Activated CD4-positive, alpha-beta T cell treated with anti-CD3 and anti-CD28 coated beads, Interleukin-2, amount 50 U/mL, for 4 hours (primary cell): ENCODE measurements at places on chromosomes 3 and 15.

GRCh38 chr3:20104167-20104661 lies 64.0 kb downstream of the KAT2B start:
- peak; percentile 64 for DNase-seq

- DNase-seq: no peak
Measured at GRCh38 chr15:78361771-78362506, 21.8 kb downstream of the CRABP1 start.

DNA sequence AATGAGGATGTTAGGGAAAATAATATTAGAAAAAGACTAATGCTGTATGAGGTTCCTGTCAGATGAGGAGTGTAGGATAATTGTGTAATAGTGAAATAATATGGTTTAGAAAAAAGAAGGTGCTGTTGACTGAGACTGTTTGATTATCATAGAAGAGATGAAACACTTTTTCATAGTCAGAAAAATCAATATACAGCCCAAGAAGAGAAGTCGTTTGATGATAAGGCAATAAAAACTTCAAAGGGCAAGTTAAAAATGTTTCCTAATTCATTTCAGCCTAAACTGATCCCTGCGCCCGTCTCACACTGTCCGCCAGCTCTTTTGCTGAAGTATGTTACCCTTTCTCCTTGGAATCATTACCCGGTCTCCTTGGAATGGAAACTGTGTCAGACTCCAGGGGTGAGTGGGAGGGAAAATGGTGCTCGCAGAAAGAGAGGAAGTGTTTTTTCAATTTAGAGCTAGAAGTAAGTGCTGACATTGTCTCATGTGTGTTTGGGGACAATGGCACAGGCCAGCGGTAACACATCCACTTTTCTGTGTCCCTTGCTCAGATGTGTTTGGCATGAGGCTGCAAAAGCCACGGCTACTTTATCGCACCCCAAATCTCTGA lies 23.6 kb downstream of the DUT start:
- DNase-seq: no peak

DNA sequence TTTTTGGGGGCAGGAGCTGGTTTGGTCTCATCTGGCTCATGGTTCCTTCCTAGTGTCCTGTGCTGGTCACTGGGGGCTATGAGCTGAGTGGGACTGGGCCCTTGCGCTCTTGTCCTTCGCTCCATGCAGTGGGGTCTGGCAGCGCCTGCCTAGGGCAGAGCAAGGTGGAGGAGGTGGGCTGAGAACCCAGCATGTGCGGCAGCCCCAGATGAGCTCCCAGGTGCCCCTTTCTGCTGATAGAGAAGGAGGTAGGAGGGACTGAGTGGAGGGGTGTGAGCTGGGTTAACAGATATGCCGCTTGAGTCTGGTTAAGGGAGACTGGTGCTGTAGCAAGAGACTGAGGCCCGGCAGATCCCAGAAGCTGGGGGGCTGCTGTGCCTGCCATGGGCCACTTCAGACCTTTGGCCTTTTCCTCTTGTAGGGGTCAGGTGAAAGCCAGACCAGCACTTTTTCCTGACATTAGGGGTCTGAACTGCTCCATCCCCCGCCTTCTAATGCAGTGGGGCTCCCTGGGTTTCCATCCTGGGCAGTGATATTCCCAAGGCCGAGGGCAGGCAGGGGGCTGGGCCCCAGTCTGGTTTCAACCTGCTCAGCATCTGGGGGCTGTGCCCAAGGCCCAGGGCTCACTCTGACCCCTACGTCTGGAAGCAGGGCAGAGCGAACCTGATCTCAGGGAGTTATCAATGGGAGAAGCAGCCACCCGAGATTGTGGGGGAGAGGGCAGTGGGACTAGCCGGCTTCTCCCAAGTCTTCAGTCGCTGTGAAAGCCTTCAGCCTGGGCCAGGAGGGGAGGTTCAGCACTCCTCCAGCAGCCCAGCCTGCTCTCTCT lies 62.9 kb upstream of the PRR23C start:
- no peak for DNase-seq

GRCh38 chr3:45057557-45057956 lies 31.5 kb downstream of the CLEC3B start:
- no peak for DNase-seq

DNA sequence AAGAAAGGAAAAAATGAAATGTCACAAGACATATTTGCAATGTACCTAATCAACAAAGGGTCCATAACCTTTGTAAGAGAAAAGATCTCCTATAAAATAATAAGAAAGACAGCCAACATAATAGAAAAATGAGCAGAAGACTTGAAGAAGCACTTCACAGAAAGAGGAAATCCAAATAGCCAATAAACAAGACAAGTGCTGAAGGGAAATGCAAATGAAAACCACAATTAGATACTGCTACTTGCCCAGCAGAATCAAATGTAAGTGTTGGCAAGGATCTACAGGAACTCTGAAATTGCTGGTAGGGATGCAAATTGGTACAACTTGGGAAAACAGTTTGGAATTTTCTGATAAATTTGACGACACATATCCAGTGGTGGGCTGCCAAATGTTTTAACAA lies 15.1 kb upstream of the TOPAZ1 start:
- no peak for DNase-seq

GRCh38 chr3:62019906-62020305 lies 353.4 kb downstream of the FEZF2 start:
- no peak for DNase-seq

- DNase-seq: no peak
Measured at GRCh38 chr15:60077581-60078359, 73.7 kb downstream of the FOXB1 start.

GRCh38 chr3:182717216-182717615 lies 76.1 kb upstream of the ATP11B start:
- no peak for DNase-seq

DNA sequence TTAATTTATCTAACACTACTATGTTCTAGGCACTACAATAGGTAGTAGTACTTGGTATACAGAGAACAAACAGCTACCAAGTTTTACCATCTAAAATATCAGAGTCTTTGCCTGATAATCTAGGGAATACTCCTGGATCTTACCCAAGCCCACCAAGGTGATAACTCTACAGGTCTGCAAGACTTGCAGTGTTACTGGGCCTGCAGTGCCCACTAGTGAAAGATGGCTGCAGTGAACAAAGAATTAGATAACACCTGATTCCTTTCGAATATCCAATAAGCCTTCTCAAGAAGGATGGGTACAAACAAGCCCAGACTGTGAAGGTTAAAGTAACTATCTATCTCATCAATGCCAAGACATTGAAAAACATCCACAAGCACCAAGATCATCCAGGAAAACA lies 317.0 kb upstream of the DCBLD2 start:
- no peak for DNase-seq

GRCh38 chr3:143613226-143613625 lies 235.0 kb downstream of the SLC9A9 start:
- no peak for DNase-seq

DNA sequence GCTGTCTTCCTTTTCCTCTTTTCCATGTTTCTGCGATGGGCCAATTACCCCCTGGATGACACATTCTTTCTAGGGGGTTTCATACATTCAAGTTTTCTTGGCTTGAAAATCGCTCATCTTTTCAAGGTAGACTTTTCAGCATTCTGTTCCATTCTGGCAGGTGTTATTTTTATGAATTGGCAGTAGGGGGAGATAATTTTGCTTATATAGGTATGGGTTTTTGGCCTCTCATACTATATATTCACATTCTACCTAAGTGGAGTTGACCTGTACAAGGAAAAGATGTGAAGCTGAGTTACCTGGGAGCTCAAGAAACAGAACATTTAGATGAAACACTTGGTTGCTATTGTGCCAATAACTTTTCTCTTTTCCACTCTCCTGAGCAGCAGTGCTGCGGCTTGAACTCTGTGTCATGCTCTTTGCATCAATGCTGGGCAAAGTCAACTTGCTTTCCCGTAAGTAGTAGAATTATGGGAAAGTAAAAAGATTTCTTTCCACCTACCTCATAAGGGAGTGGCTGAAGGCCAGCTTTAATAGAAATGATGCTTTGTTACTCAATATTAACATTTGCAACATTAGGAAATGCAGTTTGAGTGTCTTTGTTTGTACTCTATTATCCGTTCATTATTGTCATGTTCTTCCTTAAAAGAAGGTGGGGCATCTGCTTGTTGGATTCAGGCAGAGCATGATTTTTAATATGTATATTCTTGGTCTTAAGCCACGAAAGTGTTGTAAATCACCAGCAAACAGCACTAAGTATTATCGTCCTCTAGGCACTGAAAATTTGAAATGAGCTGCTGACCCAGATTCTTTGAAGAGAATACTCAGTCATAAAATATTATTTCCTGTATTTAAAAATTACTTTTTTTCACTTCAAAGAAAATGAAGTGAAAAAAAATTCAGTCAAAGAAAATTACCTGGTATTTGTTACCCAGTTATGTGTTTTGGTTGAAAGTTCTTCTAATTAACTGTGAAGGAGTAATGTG lies 27.7 kb upstream of the MFSD1 start:
- no peak for DNase-seq

GRCh38 chr3:19030522-19030839 lies 117.8 kb upstream of the KCNH8 start:
- DNase-seq: no peak

GRCh38 chr3:13132281-13132680 lies 59.1 kb upstream of the IQSEC1 start:
- no peak for DNase-seq

DNA sequence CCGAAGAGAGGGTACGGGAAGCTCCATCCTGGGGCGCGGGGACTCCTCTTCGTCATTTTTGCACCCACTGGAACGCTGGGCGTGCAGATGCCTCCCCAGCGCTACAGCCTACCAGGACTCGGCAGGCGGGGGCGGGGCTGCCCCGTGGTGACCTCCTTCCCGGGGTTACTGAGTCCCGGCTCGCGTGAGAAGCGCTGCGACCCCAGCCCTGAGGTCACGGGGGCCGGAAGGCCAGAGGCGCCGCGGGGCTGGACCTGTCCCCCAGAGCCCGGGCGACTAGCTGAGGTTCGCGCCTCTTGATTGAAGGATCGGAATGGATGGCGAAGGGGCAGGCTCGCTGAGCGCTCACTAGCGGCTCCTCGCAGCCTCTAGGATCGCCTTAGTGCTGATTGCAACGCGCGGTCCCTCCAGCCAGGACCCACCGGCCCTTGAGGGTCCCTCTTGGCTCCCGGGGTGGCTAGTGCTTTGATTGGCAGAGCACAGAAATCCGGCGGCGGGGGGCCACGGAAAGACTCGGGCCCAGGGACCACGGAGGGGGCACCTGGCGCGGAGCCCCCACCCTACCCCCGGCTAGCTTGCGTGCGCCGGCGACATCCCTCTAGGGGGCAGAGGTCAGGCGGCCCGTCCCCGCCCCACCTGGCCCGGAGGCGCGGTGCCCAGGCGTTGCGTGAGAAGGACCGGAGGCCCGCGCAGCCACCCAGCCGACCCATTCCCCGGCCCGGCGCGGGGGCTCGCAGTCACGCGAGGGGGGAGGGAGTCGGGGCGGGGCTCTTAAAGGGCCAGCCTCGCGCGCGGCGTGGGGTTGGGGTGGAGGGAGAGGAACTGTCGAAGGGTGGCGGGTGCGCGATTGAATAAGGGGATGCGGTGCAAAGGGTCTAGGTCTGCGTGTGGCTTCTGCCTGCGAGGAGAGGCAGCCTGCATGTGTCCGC lies 781 bp upstream of the CYP1A1 start:
- peak; percentile 32 for DNase-seq

GRCh38 chr15:101203029-101203573 lies 48.7 kb downstream of the CHSY1 start:
- no peak for DNase-seq

GRCh38 chr3:194220901-194221326 lies 85.0 kb downstream of the HES1 start:
- no peak for DNase-seq

DNA sequence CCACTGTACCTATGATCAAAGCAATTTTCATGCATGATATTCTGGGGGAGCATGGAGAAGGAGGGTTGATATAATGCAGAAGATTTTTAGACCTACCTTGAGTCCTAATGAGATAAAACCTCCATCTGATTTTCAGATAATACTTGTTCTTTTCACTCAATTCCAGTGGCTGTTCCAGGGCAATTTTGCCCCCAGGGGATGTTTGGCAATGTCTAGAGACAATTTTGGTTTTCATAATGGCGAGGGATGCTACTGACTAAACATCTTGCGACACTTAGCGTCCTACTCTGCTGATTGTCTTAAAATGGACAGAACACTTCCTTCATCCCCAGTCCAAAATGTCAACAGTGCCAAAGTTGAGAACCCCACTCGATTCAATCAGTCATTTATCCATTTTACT lies 26.6 kb downstream of the AGBL1 start:
- DNase-seq: no peak

DNA sequence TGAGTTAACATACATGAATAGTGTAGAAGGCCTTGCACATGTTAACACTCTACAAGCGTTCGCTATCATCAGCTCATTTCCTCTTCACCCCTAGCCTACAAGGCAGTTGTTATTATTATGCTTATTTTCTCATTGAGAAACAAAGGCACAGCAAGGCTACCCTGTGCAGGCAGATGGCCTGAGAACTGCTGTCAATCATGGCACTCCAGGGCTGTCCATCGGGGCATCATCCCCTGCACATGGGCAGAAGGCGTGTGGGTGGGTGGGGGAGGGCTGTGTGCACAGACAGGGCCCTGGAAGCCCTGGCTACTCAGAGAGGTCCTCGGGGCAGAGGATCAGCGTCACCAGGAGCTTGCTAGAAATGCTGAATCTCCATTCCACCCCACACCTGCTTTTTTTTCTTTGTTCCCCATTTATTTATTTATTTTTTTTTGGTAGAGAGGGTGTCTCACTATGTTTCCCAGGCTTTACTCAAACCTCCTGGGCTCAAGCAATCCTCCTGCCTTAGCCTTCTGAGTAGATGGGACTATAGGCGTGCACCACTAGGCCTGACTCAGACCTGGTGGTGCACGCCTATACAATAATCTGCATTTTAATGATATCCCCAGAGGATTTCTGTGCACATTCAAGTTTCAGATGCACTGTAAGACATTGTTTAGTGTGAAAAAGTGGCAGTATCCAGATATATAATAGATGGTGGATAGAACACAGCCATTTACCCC lies 9.6 kb upstream of the ZXDC start:
- no peak for DNase-seq

DNA sequence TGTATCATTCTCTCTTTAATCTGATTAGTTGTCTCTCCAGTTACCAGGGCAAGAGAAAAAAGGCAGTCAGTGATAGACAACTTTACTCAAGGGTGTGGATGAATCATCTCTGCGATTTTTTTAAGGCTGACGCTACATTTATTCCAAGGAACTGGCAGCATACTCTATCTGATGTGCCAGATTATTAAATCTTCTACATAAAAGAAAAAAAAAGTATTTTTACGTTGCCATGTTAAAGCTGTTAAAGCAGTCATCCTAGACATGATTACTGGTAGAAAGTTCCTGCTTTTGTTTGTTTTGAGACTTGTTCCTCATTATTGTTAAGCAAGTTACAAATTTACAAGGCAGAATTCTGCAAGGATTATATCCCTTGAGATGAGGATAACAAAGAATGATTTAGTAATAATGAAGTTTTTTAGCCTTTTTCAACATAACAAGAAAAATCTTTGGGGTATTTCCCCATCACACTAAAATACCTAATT lies 121.7 kb downstream of the CBLB start:
- no peak for DNase-seq

DNA sequence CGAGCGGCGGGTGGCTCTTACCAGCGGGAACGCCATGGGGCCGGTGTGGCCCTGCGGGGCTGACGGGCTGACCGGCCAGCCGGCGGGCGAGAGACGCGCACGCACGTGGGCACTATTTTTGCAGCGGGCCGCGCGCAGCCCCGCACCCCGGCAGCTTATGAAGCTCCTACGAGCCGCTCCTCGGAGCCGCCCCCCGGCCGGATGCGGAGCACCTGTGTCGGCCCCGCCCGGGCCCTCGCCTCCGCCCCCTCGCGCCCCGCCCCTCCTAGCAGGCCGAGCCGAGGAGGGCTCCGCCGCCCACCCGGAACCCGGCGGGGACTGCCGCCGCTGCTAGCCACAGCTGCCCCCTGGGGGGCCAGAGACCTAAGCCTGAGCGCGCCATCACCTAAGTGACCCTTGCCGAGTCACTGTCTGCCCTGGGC lies 683 bp upstream of the CPEB1 start:
- DNase-seq: peak; percentile 33

- no peak for DNase-seq
Measured at GRCh38 chr3:42229942-42230688, 35.9 kb downstream of the CCK start.
